Daoy (cell line): ENCODE measurements at places on chromosomes 3 and 15. TPM values are rescaled to one million over a fixed set of nuclear protein-coding genes. Genes with fewer than 3 reads are reported as not detected.

DNA sequence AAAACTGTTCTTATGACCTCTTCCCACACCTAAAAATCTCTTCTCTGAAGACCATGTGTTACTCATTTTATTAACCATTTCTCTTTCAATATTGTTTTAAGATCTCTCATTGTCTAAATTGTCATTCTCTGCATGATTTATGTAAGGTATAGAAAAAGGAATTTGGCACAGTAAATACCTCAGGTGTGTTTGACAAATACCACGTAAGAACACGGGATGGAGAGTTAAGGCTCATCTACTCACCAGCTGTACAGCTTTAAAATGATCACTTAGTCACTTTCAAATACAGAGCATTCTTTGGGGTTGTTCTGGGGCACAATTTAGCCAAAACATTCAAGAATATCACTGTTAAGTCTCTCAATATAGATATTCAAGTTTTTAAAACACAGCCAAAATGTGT is 627.1 kb downstream of the MCTP2 start:
- DNase-seq: no peak

DNA sequence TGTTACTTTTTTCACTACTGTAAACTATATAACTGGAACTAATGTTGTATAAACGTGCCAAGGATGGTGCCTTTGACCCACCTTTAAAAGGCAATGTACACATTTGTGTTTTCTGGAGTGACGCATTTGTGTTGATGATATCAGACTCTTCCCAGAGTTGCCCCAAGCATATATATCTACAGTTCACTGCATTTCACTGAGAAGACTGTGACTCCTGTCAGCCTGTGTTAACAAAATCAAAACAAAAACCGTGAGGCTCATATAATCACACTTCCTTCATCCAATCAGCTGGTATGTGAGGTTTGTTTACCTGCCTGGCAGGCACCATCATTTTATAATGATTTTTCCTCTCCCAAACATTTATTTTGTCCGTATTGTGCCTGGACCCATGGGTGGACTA is 117.6 kb upstream of the ROBO1 start:
- DNase-seq: no peak

GRCh38 chr3:37443363-37444035 is 269.1 kb upstream of the LRRFIP2 start:
- DNase-seq: no peak

GRCh38 chr15:31517711-31518110 is 191.1 kb downstream of the KLF13 start:
- DNase-seq: no peak

DNA sequence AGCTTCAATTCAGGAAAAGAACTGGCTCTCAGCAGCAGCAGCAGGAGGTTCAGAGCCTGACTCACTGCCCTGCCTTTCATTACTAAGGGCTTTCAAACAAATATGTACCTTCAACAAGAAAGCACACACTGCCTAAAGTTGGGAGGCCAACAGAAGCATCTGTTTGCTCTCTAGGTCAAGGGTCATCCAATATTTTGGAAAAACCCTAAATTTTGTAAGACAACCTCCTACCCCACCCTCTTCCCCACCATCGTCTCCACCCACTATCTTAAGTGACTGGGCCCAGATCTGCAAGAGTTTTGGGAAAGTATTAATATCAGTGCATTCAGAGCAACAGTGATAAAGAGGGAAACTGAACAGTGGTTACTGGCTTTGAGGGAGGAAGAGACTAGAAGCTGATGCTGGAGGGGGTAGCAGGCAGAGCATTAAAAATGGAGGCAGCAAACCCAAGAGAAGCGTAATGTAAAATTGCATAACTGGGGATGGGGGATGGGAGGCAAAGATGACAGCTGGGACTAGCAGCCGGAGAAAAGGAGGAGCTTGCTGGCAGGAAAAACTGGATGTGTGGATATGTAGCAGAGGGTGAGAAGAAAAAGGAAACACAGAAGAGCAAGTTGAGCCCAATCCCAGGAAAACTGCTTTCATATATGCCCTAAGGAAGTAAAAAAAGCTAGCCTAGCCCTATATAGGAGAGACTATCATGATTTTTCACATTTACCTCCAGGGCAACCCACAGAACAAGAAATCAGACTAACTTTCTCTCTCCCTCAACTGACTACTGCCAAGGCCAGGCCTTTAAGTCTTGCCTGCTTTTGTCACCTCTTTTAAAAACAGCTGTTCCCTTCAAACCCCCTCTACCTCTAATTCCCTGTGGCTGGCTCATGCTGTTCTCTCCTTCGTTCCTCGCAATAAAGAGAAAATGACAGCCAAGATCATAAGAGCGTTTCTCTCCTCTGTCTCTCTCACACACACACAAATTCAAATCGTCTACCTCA is 31.4 kb downstream of the NPTN start:
- peak; percentile 22 for DNase-seq

GRCh38 chr3:190260301-190260700 is 61.9 kb downstream of the CLDN1 start:
- DNase-seq: no peak

- peak; percentile 20 for DNase-seq
These were observed 15.0 kb upstream of the UTS2B start for GRCh38 chr3:191345334-191345733.

DNA sequence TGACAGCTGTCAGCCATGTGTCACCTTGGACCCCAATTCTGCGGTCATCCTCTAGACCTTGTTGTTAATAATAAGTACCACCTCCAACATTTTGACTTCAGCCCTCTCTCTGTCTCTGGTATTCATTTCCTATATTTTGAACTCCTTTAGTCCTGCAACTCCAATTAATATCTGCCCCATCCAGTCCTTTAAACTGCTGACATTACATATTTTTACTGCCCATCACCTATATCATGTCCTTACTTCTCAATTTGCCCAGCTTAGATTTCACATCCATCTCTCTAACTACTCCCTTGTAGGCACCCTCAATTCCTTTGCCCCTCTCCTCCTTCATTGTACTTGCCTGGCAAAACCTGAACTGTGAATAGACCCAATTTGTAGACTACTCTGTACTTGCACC is 73.5 kb downstream of the SCN10A start:
- DNase-seq: no peak

DNA sequence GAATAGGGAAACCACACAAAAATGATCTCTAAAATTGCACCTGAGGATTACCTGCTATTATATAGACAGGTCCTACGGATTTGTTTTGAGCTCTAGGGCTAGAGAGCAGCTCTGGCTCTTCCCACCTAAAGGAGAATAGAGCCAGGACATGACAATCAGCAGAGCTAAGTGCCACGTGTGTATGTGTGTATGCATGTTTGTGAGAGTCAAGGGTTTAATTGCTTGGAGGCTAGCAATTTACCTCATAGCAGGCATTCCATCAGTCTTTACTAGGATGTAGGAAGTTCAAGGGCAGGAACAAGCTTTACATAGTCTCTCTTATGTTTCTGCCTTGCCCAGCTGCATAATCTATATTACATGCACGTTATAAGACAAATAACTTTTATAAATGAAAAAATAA is 498.2 kb downstream of the NSUN3 start:
- DNase-seq: no peak

SCN11A gene
- total RNA-seq: not detected in 2 replicates

GABRA5 gene
- total RNA-seq: 0.97 and 5.9 TPM in 2 replicates

MED12L gene
- total RNA-seq: 1.8 and 2.7 TPM in 2 replicates

SEMA3G gene
- total RNA-seq: 0.34 TPM in 1 of 2 replicates, not detected in the other

TRIM71 gene
- total RNA-seq: 0.06 TPM in 1 of 2 replicates, not detected in the other

ARGFX gene
- total RNA-seq: not detected in 2 replicates
